ENCODE measurements at places on chromosomes 16 and 17. TPM values are rescaled to one million over a fixed set of nuclear protein-coding genes. Genes with fewer than 3 reads are reported as not detected.

The KRTAP16-1 gene
- not detected for total RNA-seq

The SYCE1L gene
- total RNA-seq: 4.1 TPM

The ALOX12B gene
- not detected for total RNA-seq

The KRTAP4-4 gene
- not detected for total RNA-seq

The FZD2 gene
- 203 TPM for total RNA-seq

The ODAD4 gene
- 1.9 TPM for total RNA-seq

DNA sequence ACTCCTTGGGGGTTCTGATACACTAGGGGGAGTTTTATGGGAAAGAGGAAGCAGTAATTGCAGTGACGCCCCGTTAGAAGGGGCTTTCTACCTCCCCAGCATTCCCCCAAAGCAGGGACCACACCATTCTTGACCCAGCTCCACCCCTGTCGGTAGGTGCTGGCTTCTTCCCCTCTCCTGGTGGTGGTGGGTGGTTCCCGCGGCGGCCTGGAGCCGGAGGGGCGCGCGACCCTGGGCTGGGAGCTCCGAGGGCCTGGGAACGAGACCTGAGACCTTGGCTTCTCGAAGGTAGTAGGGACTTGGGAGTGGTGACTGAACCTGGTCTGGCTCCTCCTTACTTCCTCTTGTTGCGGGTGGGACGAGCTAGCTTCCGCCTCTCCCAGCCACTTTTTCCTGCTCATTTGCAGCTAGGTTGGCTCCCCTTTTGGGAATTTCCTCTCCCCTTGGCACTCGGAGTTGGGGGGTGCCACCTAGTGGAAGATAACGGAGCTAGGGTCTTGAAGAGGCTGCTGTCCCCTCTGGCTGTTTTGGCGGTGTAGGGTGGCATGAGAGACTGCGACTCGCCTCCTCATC, 438 bp downstream of the GRN start:
- peaks cover 2% of the 10 kb centered on the region for H3K36me3 ChIP-seq
- peak overlapping the region; percentile 95 for H3K4me3 ChIP-seq
- H3K27ac ChIP-seq: peak overlapping the region; percentile 86
- DNase-seq: no peak

GRCh38 chr17:43616852-43617251, 44.9 kb downstream of the MEOX1 start:
- H3K4me3 ChIP-seq: no peak overlapping the region
- H3K27me3 ChIP-seq: peaks cover 16% of the 10 kb centered on the region
- no peak for DNase-seq
- H3K36me3 ChIP-seq: no peaks in the 10 kb centered on the region
- H3K4me1 ChIP-seq: no peaks in the 10 kb centered on the region

DNA sequence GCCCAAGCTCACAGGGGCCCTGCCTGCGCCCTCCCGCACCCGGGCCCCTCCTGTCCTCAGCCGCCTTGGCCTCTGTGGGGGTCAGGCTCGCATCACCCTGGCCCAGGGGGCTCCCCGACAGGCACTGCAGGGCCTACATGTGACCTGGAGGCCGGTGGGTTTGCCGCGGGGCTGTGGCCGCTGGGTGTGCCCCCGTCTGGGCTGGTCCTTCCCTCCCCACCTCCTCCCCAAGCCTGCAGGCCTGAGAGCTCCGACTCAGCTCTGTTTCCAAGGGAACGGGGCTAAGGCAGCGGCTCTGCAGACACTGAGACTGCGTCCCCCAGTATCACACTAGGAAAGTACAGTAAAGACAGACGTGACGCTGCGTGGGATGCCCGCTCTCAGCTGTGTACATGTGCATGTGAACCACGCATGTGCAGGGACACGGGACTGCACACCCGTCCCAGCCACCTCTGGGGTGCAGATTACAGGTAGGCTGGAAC, 16.5 kb upstream of the WDR45B start:
- DNase-seq: no peak
- H3K27ac ChIP-seq: no peak overlapping the region
- no peak overlapping the region for H3K4me3 ChIP-seq
- H3K36me3 ChIP-seq: peaks cover 12% of the 10 kb centered on the region
- H3K4me1 ChIP-seq: peaks cover 8% of the 10 kb centered on the region

GRCh38 chr17:19260958-19261357, 23.8 kb downstream of the EPN2 start:
- no peak for DNase-seq
- H3K27me3 ChIP-seq: no peaks in the 10 kb centered on the region
- H3K4me1 ChIP-seq: peaks cover 59% of the 10 kb centered on the region
- H3K36me3 ChIP-seq: no peaks in the 10 kb centered on the region
- peak overlapping the region; percentile 33 for H3K27ac ChIP-seq

DNA sequence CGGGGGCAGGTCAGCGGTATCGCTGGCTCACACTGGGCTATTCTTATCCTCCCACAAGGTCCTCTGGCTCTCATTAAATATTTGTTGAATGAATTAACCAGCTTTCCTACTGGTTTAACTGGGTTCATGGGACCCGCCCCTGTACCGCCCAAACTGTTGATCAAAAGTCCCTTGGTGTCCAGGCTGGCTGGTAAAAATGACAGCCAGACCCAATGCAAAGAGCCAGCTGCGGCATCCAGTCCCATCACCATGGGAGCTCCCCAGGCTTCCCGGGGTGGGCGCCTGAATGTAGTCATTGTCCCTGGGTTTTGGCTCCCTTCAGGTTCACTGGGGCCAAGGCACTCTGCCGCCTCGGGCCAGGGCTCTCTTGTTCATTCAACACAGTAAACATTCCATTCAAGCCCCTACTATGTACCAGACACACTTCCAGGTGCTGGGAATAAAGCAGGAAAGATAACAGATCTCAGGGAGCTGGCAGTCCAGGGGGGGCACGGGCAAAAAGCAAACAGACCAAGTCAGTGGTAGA, 11.7 kb upstream of the ATP2C2 start:
- DNase-seq: no peak
- H3K27ac ChIP-seq: no peak overlapping the region

- no peak overlapping the region for H3K4me3 ChIP-seq
- DNase-seq: no peak
Observed at GRCh38 chr17:73359987-73360410, 48.2 kb upstream of the CDC42EP4 start.

GRCh38 chr17:56351675-56352074, 198.4 kb downstream of the ANKFN1 start:
- no peaks in the 10 kb centered on the region for H3K4me1 ChIP-seq
- H3K36me3 ChIP-seq: no peaks in the 10 kb centered on the region
- no peak for DNase-seq
- H3K27ac ChIP-seq: no peak overlapping the region
- H3K27me3 ChIP-seq: no peaks in the 10 kb centered on the region

DNA sequence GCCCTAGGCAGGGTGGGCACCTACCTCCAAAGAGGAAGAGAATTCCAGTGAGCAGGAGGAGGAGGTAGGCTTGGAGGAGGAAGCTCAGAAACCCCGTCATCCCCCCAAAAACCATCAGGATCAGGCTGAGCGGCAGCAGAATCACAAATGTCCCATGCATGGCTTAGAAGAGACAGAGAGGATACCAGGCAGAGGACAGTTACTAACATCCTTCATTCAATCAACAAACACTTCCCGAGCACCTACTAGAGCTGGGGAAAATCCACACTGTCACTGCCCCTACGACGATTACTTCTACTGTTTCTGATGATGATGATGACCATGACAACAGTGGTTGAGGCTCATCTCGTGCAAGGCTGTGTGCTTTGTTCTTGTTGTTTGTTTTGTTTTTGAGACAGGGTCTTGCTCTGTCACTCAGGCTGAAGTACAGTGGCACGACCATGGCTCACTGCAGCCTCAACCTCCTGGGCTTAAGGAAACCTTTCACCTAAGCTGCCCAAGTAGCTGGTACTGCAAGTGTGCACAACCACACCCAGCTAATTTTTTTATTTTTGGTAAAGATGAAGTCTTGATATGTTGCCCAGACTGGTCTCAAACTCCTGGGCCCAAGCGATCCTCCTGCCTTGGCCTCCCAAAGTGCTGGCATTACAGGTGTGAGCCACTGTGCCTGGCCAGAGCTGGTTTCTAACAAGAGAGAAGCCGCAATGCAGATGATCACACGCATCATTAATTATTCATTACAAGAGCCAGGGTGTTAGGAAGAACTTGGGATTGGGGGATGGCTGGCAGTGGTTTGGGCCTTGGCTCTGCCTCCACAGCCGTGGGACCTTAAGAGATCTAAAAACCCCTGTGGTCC, 18.0 kb downstream of the TMEM114 start:
- DNase-seq: no peak
- no peak overlapping the region for H3K27ac ChIP-seq
- H3K27me3 ChIP-seq: peaks cover 8% of the 10 kb centered on the region
- no peaks in the 10 kb centered on the region for H3K36me3 ChIP-seq
- no peak overlapping the region for H3K4me3 ChIP-seq
- H3K4me1 ChIP-seq: peaks cover 12% of the 10 kb centered on the region

- no peak overlapping the region for H3K27ac ChIP-seq
- peaks cover 60% of the 10 kb centered on the region for H3K27me3 ChIP-seq
- DNase-seq: no peak
- no peak overlapping the region for H3K4me3 ChIP-seq
- peaks cover 15% of the 10 kb centered on the region for H3K4me1 ChIP-seq
Observed at GRCh38 chr17:49908782-49909714, 59.9 kb upstream of the DLX4 start.

DNA sequence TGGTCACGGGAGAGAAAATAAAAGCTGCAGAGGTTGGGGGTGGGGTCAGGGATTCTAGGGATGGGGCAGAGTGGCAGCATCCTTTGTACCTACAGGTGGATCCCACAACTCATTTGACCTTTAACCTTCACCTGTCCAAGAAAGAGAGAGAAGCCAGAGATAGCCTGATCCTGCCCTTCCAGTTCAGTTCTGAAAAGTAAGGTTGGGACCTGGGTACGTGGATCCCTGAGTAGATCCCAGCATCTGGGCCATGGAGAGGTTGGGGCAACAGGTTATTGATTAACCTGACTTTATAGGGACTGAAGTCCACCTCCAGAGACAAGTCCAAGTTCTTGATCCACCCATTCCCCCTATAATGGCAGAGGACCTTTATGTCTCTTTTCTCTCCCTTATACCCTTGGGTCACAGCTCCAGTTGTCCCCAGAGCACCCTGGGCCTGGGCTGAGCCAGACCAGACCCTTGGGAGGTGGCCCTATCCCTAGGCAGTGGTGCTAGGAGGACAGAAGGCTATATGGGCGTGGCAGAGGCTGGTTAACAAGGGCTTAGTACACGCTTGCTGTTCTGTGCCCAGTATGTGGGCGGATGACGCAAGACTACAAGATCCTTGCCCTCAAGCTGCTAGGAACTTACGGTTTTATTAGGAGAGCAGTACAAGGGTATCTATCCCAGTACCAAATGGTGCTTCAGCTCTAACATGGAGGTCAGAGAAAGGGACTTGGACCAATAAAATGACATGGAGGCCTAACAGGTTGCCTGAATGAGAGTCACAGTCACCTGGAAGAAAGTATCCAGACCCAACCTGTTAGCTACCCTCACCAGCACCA, 3.3 kb downstream of the CLDN7 start:
- H3K27ac ChIP-seq: no peak overlapping the region
- H3K4me3 ChIP-seq: no peak overlapping the region
- H3K36me3 ChIP-seq: peaks cover 20% of the 10 kb centered on the region
- peaks cover 26% of the 10 kb centered on the region for H3K4me1 ChIP-seq
- peaks cover 14% of the 10 kb centered on the region for H3K27me3 ChIP-seq

- no peaks in the 10 kb centered on the region for H3K27me3 ChIP-seq
- no peak for DNase-seq
- H3K27ac ChIP-seq: peak overlapping the region; percentile 91
Observed at GRCh38 chr17:59381716-59382570, 50.5 kb downstream of the YPEL2 start.

DNA sequence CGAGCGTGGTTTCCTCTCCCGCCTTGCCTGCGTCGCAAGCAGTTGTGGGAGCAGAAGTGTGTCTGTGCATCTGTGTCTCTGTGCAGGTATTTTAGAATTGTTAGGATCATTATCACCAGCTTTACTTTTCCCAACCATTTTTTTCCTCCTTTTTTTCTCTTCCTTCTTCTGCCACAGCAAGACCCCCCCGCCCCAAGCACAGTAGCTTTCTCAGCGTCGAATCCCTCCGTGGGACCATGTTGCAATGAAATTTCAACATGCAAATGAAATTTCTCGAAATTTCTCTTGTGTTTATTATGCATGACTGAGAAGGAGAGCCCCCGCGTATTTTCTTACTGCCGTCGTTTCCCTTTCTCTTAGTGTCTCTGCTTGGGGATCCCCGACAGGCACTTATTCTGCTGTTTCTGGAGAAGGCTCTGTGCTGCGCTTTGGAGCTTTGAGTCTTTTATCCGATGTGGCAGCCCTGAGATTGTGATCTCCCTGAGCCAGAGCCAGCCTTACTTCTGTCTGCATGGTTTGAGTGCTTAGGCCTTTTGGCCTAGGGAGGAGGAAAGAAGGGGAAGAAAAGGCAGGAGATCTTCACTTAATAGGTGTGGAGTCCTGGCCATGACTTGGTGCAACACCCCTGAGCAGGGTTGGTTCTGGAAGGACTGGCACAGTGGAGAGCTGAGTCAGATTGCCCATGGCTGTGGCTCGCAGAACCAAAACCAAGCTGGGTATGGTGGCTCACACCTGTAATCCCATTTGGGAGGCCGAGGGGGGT, 5.0 kb downstream of the ARMC7 start:
- peaks cover 7% of the 10 kb centered on the region for H3K36me3 ChIP-seq
- H3K27ac ChIP-seq: peak overlapping the region; percentile 54
- H3K27me3 ChIP-seq: no peaks in the 10 kb centered on the region

DNA sequence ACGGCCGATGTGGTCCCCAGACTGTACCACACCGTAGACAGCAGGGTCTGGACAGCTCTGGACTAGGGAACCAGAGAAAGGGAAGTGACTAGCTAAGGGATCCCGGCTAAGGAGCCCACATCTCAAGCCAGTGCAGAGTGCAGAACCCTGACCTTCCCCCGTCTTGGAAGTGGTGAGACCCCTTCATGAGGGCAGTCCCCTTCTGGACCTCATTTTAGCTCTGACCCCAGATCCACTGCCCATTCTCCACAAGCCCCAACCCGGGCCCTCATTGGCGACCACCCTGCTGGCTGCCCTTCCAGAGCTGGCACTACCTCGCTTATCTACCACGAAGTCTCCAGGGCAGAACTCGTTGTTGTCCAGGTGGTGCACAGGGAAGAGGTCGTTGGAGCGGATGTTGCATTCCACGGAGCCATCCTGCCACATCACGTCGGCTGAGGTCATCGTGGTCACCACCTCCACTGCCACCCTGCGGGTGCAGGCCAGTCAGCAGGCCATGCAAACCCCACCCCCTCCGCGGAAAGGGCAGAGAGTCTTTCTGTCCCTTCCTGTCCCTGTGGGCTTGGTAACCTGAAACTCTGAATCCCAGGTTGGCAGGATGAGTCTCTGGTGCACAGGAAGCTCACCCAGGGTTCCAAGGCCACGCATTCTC, 14.2 kb downstream of the SPHK1 start:
- no peak overlapping the region for H3K4me3 ChIP-seq
- no peak overlapping the region for H3K27ac ChIP-seq
- peaks cover 45% of the 10 kb centered on the region for H3K36me3 ChIP-seq
- no peaks in the 10 kb centered on the region for H3K4me1 ChIP-seq
- no peaks in the 10 kb centered on the region for H3K27me3 ChIP-seq
- DNase-seq: no peak
